ENCODE measurements at places on chromosomes 7 and 10.

DNA sequence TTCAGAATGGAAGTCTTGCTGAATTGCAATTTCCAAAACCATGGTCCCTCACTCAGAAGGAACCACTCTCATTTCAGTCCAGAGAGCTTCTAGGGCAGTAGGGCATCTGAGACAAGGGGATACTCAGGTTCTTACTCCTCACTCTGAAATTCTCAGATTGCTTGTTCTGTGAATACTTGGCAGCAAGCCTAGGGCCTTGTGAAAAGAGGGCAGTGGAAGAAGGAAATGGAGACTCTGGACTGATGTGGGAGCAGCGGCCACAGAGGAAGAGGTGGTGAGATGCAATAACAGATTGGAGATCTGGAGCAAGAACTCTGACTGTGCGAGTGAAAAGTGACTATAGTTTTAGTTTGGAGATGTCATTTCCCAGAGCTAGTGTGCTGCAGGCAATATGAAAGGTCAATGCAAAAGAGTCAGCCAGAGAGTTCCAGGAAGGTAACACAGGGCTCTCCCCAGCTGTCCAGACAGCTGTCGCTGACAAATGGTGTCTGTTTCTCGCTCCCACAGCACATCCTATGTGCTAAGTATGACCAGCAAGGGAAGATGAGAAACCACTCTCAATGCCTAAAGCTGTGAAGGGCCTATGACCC lies 291.6 kb upstream of the KIAA1217 start:
- DNase-seq: no peak

DNA sequence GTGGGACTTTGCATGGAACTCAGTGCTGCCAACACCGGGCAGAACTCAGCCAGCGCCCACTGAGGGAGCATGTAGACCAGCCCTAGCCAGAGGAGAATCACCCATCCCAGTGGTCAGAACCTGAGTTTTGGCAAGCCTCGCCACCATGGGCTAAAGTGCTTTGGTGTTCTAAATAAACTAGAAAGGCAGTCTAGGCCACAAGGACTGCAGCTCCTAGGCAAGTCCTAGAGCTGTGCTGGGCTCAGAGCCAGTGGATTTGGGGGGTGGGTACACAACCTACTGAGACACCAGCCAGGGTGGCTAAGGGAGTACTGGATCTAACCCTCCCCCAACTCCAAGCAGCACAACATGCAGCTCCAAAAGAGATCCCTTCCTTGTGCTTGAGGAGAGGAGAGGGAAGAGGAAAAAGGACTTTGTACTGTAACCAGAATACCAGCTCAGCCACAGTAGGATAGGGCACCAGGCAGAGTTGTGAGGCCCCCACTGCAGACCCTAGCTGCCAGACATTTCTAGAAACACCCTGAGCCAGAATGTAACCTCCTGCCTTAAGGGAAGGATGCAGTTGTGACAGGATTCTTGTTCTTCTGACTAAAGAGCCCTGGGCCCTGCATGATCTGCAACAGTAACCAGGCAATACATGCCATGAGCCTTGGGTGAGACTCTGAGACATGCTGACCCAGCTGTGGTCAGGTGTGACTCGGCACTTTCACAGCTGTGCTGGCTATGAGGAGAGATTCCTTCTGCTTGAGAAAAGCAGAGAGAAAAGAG lies 24.4 kb downstream of the GSDME start:
- DNase-seq: no peak

DNA sequence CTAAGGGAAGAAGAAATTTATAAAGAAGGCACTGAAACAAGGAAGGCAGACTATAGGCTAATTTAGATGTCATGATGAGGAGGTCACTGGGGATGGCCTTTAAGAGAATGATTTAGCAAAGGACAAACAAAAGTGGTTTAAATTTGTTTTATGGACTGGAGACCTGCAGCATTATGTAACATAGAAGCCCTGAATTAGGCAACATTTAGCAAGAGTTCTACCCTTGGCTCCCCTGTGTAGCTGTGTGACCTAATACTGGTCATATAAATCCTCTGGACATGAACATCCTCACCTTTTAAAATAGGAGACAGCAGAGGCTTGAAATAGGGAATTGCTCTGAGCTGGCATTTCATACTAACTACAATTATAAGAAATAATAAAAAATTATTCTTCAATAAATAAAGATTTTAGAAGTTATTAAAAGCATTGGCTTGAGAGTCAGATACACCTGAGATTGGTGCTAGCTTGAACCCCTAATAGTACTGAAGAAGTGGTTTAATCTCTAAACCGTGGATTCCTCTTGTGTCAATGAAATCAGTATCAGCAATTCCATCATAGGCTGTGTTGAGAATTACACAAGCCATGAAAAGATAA lies 48.9 kb downstream of the RNLS start:
- no peak for DNase-seq

DNA sequence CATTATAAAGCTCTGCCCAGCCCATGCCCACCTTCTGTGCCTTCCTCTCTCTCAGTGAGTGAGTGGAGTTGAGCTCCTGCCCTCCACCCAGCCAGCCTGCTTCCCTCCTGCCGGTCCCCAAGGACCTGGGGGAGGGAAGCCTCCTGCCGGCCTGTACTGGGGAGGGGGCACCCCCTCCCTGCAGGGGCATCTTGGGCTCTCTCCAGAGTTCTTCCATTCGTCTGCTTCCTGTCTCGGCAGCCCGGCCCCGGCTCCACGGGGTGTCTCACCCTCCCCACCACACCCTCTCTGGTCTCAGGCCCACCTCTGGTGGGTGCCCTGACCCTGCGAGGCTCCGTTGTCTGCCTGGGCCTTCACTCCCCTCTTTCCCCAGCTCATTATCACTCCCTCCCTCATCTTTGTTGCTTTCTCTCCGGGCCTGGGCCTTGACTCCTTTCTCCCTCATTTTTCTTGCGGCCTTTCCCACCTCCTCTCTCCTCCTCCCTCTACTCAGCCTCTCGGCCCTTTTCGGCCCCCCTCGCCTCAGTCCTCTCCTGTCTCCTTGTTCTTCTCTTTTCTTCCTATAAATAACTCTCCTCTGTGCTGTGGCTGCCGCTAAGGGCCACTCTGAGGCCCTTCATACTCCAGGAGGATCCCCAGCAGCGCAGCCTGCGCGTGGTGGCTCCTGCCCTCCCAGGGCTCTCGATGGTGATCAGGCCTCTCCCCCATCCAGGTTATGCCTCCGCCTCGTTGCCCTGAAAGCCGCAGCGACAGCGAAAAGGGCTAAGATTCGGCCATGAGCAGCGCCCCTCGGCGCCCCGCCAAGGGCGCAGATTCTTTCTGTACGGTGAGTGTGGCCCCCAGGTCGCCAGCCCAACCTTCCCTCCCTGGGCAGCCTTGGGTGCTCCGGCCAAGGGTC lies 2.1 kb downstream of the SLC4A2 start:
- DNase-seq: no peak

- no peak for DNase-seq
Measured at GRCh38 chr10:78720091-78720490, 348.7 kb upstream of the ZMIZ1 start.

- no peak for DNase-seq
Measured at GRCh38 chr10:102405632-102406031, 10.1 kb downstream of the NFKB2 start.

- no peak for DNase-seq
Measured at GRCh38 chr7:95811846-95812445, 39.6 kb downstream of the DYNC1I1 start.

GRCh38 chr10:14481752-14482151 lies 151.0 kb upstream of the FRMD4A start:
- DNase-seq: no peak

- DNase-seq: peak; percentile 34
Measured at GRCh38 chr7:105003275-105003674, 10.7 kb upstream of the KMT2E start.
